ENCODE measurements at places on chromosomes 4 and X.

GRCh38 chr4:8841678-8842268 lies 29.9 kb downstream of the HMX1 start:
- no peak for DNase-seq

DNA sequence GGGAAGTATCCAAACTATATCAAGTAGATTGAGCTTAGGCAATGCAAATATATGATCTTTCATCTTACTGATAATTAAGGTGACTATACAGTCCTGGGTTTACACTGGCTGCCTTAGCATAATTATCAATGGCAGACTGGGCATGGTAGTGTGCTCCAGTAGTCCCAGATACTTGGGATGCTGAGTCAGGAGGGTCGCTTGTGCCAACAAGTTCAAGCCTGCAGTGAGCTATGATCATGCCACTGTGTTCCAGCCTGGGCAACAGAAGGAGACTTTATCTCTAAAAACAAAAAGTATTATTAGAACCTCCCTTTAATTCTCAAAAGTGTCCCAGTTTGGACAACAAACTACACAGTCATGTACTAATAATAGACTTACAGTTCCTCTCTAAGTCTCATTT lies 99.4 kb upstream of the RASGEF1B start:
- no peak for DNase-seq

DNA sequence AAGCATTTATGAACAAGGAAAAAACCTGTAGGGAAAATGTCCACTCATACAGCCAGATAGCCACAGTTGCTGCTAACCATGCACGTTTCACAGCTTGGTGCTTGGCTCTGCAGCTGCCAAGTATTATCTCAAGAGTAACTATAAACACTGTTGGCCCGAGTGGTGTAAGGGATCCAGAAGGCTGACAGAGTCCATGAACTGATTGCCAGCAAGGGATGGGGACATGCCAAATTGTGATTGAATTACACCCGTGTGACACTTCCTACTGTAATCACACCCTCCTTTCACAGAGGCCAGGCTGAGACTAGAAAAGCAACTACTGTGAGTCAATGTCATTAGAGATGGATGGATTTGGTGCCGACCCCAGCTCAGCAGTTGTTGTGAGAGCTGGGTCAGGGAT lies 223.9 kb upstream of the ANKRD50 start:
- DNase-seq = no peak

DNA sequence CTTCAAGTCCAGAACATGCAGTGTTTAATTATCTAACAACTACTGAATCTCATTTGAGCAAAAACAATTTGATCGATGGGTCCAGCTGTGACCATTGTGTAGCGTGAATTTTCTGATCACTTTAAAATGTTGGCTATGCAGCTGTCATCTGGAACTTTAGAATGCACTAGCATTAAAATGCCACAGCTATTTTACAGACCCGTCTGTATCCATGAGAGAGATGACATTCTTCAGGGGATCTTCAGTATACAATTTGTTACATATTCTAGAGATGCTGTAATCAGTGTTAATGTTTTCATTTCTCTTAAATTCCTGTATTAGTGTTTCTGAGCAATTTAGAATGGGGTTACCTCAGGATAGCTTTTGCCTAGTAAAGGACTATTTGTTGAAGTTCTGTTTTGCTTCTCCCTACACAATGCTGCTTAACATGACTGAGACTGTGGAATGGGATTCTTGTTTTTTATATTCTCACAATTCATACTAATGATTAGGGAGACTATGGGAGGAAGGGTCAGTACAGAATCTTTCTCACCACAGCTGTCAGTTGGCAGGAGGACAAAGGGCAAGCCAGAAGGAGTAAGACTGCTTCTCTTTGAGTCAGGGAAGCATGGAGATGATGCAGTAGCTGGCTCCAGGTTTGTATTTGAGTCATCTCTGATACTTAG lies 13.2 kb upstream of the CTSO start:
- DNase-seq = no peak

DNA sequence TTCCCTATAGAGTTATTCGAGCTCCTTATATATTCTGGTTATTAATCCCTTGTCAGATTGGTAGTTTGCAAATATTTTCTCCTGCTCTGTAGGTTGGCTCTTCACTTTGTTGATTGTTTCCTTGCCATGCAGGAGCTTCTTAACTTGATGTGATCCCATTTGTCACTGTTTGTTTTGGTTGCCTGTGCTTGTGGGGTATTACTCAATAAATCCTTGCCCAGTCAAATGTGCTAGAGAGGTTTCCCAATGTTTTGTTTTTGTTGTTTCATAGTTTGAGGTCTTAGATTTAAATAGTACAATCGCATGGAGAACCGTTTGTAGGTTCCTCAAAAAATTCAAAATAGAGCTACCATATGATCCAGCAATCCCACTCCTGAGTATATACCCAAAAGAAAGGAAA lies 2.3 kb upstream of the SYTL5 start:
- DNase-seq = no peak

DNA sequence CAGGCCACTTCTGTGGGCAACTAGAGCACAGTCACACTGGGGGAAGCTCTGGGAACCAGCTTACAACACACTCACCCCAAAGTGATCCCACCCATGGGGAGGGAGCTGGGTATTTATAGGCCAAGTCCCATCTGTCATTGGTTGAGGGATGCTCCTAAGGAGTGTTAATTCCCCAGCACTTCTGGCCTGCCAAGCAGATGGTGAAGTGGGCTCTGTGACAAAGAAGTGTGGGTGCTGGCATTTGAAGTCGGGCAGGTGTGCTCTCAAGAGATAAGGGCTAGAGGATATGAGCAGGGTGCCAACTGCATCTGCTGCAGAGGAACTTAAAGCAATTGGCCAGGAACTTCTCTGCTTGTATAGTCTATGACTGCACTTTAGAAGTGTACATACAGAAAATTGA lies 30.9 kb downstream of the PTCHD1 start:
- DNase-seq = peak; percentile 72

DNA sequence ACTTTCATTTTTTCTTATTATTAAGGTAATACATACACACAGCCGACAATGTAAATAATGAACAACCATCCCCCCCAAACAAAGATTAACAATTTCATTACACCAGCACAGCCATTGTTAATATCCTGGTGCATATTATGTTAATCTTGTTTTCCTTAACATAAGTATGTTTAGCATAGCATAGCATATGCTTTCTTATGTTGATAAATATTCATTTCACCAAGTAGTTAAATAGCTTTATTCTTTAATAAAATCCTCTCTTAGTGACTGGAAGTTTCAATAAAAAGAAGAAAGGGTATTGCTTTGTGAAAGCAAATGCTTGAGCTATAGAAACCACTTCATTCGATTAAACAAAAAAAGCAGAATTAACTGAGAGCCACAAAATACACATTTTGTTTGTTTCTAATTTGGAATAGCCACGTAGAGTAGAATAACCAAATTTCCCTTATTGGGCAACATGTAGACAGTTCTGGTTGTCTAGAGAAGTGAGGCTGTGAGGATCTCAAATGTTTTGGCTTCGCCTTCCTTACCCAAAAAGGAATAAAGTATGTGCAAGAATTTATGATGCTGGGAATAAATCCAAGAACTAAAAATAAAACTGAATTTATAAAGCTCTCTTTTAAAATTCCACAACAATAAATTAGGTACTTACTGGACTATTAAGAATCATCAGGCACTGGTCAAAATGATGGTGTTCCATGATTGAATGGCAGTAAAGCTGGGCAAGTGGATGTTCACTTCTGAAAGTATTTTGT lies 118.0 kb downstream of the PDE5A start:
- no peak for DNase-seq
